ENCODE measurements at places on chromosomes 12 and 14.

- no peak for DNase-seq
Measured at GRCh38 chr12:8482571-8483061, 26.9 kb downstream of the CLEC6A start.

- DNase-seq: no peak
Measured at GRCh38 chr12:50251619-50252252, 31.6 kb downstream of the LIMA1 start.

DNA sequence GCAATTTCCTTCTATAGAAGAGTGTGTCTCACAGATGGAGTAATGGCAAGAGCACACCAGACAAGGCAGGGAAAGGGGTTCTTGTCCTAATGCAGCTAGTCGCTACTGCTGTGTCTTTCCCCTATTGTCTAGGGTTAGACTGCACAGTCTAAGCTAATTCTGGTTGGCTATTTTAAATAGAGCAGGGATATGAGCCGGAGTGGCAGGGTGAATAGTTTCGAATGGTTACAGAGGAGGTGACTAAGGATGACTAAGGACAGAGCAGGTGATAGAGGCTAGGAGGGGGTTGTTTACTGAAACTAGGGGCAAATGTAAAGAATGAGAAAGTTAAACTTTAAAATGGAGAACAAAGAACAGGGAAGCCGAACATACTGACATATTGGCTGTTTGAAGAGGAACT lies 25.6 kb upstream of the CPNE8 start:
- no peak for DNase-seq

DNA sequence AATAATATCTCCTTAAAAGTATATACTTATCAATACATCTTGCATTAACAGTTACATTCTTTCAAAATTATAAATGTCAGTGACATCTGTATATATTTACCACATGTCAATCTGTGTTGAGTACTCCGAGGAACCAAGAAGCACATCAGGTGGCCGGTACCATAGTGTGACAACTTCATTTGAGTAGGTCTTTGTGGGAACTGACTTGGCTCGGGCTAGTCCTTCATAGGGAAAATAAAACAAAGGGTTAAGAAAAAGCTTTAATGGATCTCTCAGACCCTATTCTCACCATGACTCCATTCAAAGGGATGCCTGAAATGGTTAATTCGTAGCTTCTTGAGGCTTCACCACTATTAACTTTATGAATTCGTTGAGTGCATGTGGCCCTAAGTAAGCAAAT lies 94.9 kb downstream of the ELK3 start:
- DNase-seq: no peak

DNA sequence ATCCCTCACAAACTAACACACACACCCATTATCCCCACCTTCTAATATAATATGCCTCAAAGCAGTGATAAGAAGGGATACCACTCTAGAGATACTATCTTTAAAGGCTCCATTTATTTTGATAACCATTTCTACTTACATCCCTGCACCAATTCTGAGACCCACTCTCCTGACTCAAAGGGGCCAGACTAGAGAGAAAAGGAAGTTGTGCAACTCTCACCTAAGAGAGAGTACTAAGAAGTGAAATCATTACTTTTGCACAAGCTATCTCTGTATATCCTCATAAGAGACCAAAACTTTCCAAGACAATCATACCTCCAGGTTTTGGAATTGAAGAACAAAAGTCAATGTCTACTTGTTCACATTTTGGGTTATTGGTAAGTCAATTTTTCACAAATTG lies 45.4 kb upstream of the USP15 start:
- no peak for DNase-seq

DNA sequence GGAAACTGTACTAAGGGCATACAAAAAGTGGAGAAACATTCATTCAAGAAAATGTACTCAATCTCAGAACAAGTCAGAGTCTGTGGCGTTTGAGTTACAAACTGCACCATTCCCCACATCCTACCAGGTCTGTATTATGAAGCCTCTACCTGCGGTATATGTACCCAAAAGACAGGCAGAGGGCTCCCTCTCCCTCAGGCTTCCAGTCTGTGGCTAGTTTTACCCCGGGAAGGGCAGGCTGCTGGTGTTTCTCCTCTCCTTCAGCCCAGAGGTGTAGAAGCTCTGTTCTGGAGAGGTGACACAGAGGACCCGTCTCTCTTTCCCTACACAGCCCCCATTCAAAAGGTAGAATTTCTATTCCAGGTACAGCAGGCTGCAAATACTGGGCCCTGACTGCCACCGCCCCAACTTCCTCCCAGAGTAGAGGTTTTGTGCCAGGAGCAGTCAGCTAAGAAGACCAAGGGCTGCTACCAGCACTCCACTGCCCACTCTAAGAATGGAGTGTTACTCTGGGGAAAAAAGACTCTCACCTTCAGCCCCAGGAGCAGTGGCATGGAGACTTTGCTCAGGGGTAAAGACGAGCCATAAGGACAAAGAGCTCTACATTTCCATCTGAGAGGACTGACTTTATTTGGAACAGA lies 39.4 kb downstream of the PARP11 start:
- DNase-seq: no peak

GRCh38 chr12:75986001-75986746 lies 45.4 kb downstream of the PHLDA1 start:
- no peak for DNase-seq

GRCh38 chr14:24207104-24207551 lies 1.6 kb downstream of the TSSK4 start:
- DNase-seq: no peak

GRCh38 chr14:24928386-24928900 lies 121.5 kb downstream of the STXBP6 start:
- no peak for DNase-seq

- DNase-seq: no peak
Measured at GRCh38 chr12:3538466-3539030, 47.5 kb downstream of the PRMT8 start.

DNA sequence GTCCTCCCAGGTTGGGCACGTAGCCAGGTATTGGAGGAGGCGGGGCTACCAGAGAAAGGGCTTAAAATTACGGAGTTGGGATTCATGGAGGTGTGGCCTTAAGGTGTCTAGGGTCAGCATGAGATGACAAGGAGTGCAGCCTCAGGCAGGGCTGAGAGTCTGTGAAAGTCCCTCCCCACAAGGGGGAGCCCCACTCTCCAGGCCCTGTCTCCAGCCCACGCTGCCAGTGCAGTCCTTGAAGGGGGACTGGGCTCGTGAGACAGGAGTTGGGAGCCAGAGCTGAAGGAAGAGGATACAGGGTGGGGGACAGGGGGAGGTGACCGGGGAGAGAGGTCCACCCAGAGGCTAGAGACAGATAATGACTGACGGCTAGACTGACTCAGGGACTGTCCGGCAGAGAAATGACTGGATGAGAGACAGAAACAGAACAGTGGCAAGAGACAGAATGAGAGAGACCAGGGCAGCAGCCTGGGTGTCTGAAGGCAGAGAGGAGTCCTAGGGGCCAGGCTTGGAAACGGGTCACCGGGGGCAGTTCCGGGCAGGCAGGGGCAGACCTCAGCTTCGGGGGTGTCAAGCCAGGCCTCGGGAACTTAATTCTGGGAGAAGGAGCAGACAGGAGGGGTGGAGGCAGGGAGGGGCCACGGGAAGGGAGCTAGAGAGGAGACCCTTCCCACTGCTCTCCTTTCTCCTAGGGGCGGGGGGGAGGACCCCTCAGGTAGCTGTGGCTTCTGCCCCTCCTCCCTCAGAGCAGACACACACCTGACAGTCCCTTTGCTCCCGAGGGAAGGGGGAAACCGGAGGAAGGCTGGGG lies 970 bp downstream of the CDH24 start:
- peak; percentile 60 for DNase-seq

DNA sequence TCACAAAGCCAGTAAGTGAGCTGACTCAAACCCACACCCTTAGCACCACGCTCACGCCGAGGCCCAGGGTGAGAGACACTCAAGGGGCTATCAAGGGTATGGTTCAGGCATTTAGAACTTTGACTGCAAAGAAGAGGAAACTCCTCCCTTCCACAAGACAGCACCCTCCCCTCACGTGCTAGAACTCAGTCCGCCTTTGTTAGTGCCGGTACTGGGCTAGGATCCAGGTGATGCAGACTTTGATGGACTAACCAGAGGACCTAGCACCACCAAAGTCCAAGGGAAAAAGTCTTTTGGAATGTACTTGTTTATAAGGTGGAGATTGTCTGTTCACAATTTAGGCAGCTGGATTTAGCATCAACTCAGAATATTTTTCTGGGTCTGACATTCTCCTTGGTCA lies 33.7 kb downstream of the VWF start:
- no peak for DNase-seq

GRCh38 chr14:61183196-61183885 lies 97.8 kb downstream of the TMEM30B start:
- DNase-seq: no peak

GRCh38 chr12:64609536-64610078 lies 688 bp upstream of the RASSF3 start:
- no peak for DNase-seq

DNA sequence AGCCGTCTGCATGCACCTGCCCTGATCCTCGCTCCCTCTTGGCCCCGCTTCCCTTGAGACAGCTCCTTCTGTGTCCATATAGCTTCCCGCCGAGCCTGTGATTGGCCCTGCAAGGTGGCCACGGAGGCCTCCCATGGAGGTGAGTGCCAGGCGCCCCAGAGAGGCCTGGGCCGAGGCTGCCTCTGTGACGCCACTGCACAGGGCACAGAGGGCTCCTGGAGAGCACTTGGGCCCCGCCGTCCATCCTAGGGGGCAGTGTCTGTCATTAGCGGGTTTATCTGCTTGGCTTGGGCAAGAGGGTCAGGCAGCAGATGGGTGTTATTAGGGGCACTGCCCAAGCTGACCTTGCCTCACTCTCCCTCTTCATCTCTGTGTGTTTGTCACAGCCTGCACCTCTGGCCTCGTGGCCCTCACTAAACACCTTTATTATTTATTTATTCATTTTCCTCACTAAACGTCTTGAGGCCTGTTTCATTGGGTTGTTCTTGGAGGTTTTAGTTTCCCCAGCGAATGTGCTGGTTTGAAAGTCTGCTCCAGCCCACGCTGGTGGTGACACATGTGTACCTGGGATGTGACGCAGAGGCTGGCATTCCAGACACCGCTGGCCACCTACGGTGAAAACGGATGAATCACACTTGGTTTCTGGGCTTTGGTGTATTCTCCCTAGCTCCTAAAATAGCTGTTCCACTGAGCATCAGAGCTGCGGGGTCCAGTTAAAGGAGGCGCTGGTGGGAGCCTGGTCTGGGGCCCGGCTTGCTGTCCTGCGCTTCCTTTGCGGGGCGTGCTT lies 5.9 kb downstream of the ZFYVE21 start:
- no peak for DNase-seq

DNA sequence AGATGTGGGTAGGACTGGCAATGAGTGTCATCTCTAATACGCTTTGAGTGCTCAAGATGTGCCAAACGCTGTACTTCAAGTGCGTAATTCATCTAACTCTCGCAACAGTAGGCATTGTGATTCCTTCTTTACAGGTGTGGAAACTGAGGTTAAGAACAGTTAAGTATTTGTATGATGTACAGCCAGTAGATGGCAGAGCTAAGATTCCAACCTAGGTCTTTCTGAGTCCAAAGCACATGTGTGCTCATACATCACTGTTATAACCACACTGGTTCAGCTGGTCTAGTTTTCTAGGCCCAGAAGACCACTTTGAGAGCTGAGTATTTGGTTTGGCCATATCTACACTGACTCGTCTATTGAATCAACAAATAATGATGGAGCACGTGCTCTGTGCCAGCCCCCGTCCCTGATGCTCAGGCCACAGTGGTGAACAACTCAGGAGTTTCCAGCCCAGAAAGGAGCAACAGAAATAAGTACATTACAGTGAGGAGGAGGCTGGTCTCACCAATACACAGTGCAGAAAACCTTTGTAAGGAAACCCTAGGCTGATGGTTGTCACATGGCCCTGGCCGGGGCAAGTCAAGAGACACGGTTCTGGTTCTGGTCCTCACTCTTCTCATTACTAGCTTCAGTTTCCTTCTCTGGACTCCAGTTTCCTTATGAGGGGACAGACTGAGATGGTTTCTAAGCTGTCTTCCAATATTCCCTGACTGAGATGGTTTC lies 69.3 kb upstream of the SCN8A start:
- DNase-seq: no peak

GRCh38 chr12:15157269-15157671 lies 63.9 kb downstream of the RERG start:
- DNase-seq: no peak

DNA sequence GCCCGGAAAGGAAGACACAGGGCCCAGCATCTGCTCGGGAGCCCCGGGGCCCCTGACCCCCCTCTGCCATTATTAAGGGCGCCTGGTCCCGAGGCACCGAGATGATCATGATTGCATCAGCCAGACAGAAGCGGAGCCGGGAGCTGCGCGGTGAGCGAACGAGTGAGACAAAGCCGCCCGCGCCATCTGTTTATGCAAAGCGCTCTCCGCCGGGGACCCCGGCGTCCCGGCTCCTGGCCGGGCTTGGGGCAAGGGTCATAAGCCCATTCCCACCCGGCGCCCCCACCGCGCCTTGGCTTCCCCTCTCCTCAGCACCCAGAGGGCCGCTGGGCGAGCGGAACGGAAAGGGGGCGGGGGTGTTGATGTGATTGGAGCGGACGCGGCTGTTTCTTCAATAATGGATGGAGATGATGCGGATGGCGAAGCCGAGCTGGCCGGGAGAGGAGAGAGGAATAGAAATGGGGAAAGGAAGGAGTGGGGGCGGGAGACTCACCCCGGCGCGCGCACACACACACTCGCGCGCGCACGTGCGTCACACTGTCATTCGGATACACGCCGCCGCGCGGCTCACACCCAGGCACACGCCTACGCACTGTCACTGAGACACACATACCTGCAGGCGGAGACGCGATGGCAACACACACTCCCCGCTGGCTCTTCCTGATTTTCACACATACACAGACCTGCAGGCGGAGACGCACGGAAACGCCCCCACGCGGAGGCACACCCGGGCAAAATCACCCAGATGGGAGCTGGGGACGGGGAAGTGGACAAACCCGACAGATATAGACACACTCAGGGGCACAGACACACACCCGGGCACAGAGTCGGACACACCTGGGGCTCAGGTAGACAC lies 10.7 kb downstream of the STAC3 start:
- DNase-seq: no peak

DNA sequence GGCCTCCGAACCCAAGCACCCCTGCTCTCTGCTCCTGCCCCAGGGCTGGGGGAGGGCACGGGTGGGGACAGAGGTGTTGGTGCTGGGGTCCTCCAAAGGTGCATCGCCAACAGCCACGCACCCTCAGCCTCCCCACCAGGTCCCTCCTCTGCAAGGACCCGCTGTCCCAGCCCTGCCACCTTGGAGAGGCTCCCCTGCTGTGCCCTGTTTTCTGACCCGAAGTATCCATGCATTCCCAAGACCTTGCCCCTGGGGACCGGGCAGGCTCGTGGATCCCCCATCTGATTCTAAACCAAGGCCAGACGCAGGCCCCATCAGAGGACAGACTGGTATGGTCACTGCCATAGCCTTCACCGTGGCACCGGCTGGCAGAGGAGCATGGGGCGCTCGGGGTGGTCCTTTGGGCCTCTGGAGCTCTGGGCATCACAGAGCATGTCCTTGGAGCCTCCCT lies 22.7 kb upstream of the BEGAIN start:
- no peak for DNase-seq

Measured in stimulated activated CD8-positive, alpha-beta memory T cell treated with anti-CD3 and anti-CD28 coated beads, Interleukin-2, amount 100 ng/mL, for 48 hours (primary cell).